ENCODE measurements at places on chromosomes 4 and X. TPM values are rescaled to one million over a fixed set of nuclear protein-coding genes. Genes with fewer than 3 reads are reported as not detected.

USP27X gene
- total RNA-seq: 3.6 TPM

F11 gene
- not detected for total RNA-seq

SPANXA2 gene
- total RNA-seq: not detected

THOC2 gene
- 56.8 TPM for total RNA-seq

KLHL13 gene
- total RNA-seq: 1.3 TPM

SPATA18 gene
- 25.2 TPM for total RNA-seq

CPLX1 gene
- total RNA-seq: not detected

All from hair follicle dermal papilla cell (primary cell).